ENCODE measurements at places on chromosomes 7 and 10.

GRCh38 chr7:157525491-157525915 is 188.7 kb downstream of the DNAJB6 start:
- DNase-seq, result no peak

- no peak for DNase-seq
Observed at GRCh38 chr10:102876747-102877153, 7.5 kb downstream of the AS3MT start.

- DNase-seq, result no peak
Observed at GRCh38 chr7:79922894-79923293, 211.7 kb upstream of the GNAI1 start.

DNA sequence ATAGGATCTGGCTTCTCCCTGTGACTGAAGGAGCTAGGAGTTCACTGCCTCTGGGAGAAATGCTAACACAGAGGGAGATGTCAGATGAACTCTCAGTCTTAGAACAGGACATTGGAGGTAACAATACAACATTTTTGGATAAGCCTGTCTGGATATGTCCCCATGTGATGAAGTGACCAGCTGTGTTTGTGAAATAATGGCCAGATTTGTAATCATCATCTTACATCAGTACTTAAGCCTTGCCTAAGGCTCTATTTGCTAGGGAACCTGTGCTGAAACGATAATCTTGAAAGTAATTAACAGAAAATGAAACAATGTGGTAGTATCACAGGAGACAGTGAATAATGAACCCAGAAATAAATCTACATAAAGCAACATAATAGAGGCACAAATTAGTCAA is 56.2 kb downstream of the CRPPA start:
- no peak for DNase-seq

GRCh38 chr7:38306171-38306570 is 32.7 kb upstream of the TARP start:
- DNase-seq, result no peak

DNA sequence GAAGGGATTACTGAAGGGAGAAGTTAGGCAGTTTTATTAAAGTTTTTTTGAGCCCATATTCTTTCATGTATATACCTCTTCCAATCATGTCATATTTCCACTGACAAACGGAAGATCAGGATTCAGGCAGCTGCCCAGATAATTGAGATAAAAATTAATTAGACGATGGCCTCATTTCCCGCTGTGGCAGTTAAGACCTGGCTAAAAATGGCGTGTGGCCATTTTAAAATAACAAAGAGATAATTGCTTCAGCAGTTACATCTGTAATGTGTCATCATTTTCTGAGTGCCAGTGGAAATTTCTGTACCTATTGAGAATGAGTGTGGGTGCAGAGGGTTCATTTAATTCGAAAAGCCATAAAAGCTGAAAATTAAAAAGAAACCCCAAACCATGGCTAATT is 215.1 kb downstream of the STK31 start:
- DNase-seq, result no peak

GRCh38 chr7:22179442-22179879 is 177.5 kb downstream of the RAPGEF5 start:
- DNase-seq, result no peak

DNA sequence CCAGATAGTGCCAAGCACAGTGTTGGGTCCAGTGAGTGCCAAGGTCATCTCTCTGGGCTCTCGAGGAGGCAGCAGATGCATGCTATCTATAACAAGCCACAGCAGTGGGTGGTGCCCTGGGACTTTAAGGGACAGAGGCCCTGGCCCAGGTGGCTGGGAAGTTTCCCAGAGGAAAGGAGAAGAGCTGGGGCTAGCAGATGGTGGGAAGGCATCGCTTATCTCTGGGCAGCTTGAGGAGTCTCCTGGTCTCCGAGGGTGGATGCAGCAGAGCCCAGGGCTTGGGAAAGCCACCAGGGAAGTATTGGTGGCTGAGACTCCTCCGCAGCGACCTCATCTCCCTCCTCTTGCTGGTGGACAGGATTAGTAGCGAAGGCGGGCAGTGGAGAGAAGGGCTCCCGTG is 63.4 kb upstream of the LRRC4 start:
- no peak for DNase-seq

DNA sequence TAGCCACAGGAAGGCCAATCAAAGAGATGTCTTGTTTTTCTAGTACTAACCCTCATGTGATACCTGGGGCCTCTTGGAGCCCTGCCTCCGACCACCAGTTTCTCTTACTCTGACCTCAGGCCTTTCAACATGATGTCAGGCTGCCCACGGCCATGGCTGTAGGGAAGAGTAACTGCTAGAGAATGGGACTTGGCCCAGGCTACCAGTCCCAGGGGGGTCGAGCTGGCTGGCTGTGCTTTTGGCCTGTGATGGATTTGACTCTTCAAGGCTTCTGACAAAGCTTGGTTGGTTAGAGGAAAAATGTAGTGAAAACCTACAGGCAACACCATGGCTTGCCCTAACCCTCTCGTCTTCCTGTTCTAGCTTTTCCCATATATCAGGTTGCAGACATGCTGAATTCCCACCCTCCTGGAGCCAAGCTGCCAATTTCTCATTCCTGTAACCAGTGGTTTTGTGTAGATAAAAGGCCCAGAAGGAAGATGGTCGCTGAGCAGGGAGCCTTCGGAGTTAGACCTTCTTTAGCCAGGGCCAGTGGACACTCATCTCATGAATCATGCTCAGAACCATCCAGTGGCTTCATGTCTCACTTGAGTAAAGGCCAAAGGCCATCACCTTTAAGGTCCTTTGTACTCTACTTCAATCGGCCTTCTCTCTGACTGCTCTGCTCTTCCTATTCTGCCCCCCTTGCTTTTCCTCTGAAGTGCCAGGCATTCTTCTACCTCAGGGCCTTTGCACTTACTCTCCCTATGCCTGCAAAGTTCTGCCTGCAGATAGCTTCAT is 19.7 kb downstream of the SUFU start:
- no peak for DNase-seq

- DNase-seq, result no peak
Observed at GRCh38 chr10:124231168-124232155, 138.1 kb upstream of the CHST15 start.

- no peak for DNase-seq
Observed at GRCh38 chr7:7125963-7126362, 56.4 kb upstream of the C1GALT1 start.

DNA sequence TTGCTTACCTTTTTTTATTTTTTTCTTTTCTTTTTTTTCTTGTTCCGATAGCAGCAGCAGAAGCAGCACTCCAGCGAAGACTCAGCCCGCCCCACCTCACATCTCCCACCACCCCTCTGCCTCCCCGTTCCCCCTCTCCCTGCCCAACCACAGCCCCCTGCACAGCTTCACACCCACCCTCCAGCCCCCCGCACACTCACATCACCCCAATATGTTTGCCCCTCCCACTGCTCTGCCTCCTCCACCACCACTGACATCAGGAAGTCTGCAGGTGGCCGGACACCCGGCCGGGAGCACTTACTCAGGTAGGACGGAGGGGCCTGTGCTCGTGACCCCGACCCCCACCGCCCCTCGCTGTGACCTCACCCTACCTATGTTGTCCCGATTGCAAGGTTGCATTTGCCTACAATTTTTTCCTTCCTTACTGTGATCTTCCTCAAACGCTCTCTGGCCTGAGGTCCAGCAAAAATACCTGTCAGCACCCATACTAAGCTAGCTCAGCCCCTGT is 367.2 kb upstream of the GALNT17 start:
- DNase-seq, result no peak

GRCh38 chr7:37104822-37105518 is 343.7 kb downstream of the ELMO1 start:
- DNase-seq, result no peak
